Hematopoietic multipotent progenitor cell (in vitro differentiated cells): ENCODE measurements at places on chromosomes 12 and 14. TPM values are rescaled to one million over a fixed set of nuclear protein-coding genes. Genes with fewer than 3 reads are reported as not detected.

The SERPINA9 gene
- not detected for total RNA-seq

The CLEC14A gene
- 0.27 TPM for total RNA-seq

The SLCO1B1 gene
- total RNA-seq, result not detected

The SDSL gene
- 16.2 TPM for total RNA-seq

The PRKAB1 gene
- 24.2 TPM for total RNA-seq

The B3GNT4 gene
- total RNA-seq, result 0.27 TPM

The GYS2 gene
- not detected for total RNA-seq

The TECPR2 gene
- total RNA-seq, result 9.4 TPM

The HHIPL1 gene
- total RNA-seq, result under 0.01 TPM

The ASCL1 gene
- not detected for total RNA-seq

The TMED10 gene
- 281 TPM for total RNA-seq

The MOK gene
- total RNA-seq, result 12.9 TPM

The CD69 gene
- total RNA-seq, result 545 TPM
